Activated CD4-positive, alpha-beta T cell treated with anti-CD3 and anti-CD28 coated beads, Interleukin-10, Interleukin-2, amounts not matched to agents 100 ng/mL and 50 ng/mL, durations not matched to agents 16 hours and 8 hours (primary cell): ENCODE measurements at places on chromosomes 3 and 15.
A peak's percentile ranks its signal among the peaks of the same experiment; 100 is the strongest.

DNA sequence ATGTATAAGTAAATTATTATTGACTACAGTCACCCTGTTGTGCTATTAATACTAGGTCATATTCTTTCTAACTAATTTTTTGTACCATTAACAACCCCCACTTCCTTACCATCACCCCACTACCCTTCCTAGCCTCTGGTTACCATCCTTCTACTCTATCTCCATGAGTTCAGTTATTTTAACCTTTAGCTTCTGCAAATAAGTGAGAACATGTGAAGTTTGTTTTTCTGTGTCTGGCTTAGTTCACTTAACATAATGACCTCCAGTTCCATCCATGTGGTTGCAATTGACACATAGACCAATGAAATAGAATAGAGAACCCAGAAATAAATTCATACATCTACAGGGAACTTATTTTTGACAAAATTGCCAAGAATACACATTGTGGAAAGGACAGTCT is 55.4 kb upstream of the CHRNB4 start:
- DNase-seq = no peak

DNA sequence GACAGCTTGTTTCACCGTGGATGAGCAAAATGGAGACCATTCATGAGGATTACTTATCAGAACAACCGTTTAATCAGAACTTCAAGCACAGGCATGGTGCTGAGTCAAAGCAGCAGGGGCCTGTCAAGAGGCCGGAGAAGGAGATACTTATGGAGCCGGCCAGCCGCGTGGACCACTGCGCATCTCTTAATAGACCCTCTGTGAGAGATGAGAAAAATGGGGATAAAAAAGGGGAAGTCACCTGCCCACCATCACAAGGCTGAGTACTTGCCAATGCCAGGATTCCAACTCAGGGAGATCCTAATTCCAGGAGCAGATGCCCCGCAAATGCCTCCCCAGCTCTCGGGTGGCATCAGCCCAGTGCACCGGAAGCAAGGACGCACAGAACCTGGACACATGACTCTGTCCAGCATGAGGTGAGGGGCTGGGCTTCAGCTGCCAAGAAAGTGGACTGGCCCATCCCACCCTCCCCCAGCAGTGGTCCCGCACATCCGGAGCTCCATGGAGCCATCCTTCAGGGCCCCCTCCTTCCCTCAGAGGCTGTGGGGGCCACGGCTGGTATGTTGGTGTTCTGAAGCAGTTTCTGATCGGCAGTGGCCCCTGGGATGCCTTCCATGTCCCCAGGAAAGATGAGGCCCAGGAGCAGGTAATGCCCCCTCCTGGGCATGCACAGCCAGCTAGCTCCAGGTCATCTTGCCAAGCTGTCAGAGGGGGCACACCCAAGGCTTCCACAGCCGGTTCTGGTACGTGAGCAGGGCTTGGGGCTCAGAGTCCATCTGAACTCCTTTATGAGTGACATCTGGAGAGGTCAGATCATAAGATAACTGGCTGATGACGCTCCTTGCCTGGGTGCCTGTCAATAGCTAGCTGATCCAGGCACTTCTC is 143.8 kb downstream of the ATP10A start:
- no peak for DNase-seq

- peak; percentile 31 for DNase-seq
Observed at GRCh38 chr3:29026959-29027358, 253.9 kb upstream of the RBMS3 start.

DNA sequence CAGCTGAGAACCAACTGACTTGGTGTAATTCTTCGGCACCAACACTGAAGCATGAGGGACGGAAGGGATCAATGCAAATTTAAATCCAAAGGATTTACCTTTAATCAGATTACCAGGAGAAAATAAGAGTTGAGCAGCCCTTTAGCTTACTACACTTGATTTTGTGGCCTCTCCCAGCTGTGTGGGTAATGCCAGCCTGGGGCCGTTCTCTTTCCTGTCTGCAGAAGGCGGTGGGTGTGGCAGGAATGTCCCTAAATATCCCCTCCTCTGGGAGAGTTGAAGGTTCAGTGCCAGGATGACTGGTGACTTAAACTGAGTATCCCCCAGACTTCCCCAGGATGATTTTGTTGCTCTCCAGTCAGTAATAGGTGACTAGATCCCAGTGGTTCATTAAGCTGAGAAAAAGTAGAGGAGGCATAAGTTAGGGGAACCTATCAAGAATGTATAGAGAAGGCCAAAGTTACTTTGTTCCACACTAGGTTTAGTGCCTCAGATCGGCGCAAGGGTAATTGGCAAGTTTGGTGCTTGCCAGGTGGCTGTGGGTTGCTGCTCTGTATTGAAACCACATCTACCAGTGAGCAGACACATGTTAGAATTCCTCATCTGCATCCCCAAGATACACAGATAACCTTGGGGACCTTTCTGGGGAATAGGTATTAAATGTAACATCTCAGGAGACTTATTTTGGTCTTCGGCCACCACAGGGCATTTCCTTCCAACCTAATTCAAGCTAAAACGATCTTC is 23.1 kb downstream of the MAPKBP1 start:
- DNase-seq = no peak

DNA sequence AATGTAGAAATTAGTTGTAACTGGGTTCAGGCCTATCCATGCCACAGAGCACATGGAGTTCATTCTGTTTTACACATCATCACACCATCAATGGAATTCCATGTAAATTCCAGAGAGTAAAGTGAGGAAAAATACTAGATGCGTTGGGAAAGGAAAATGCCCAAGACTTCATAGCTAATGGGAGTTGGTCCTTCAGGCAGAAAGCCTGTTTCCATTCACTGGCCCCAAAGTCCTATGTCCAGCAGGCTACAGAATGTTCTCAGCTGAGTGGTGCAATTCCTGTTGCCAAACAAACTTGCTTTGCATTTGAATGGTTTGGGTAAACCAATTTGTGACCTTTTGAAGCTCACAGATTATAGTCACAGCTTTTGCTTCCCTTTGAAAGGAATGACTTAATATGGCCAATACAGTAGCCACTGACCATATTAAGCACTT is 164.6 kb upstream of the PFN2 start:
- DNase-seq = no peak

DNA sequence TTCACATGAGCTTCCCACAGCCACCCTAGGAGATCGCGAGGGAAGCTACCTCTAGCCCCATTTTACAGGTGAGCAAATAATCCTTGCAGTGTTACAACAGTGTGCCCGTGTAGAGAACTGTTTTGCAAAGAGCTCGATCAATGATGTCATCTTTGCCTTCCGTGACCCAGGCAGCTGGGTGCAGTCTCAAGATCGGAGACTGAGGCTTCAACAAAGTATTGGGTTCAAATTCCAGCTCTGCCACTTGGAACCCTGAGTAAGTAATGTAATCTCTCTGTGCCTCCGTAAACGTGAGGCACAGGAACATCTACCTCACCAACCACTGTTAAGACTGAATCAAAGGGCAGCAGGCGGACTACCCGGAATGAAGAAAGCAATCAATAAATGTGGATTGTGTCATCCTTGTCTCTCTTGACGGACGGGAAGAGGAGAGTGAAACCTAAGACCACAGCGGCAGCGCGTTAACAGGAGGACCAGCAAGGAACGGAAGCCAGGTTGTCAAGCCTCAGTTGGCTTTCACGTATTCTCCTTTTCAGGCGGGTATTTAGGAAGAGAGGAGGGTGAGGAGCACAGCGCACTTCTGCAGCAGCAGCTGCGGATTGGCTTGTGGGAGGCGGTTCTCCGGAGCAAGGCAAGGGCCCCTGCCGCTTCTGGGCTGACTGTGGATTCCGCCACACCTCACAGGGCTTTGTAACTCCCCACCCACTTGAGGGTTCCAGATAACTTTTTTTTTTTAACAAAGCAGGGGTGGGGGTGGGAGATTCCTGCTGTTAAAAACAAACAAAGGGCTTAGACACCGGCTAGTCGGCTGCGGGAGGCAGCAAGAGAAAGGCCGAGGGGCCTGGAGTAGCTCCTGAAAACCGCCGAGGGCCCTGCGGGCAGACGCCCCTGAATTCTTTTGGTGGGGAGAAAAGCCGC is 1.5 kb upstream of the SMAD3 start:
- peak; percentile 64 for DNase-seq

- no peak for DNase-seq
Observed at GRCh38 chr3:195394024-195394423, 48.8 kb downstream of the ACAP2 start.

DNA sequence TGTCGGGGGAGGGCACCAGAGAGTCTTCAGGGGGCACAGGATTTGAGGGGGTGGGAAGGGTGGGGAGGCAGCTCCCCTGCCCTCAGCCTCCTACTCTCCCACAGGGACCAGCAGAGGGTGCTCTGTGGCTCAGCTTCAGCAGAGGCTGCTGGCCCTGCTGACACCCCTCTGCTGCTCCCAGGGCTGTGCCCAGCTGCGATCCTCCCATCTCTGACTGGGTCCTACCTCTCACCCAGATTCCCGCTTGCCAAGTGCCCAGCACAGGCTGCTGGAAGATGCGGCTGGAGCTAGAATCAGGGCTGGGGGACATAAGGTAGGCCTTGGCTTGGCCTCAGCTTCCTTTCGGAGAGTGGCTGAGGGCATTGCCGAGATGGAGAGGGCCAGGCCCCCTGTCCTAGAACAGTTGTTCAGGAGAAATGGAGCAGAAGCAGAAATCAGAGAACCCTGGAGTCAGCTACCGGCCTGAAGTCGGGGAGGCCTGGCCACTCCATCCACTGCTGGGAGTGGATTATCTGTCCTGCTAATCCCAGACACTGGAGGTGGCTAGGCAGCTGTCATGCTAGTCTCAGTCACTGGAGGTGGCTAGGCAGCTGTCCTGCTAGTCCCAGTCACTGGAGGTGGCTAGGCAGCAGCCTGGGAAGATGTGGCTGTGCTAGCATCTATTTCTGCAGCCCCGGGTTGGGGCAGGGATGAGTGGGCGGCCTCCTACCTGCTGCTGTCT is 3.9 kb downstream of the GRM2 start:
- DNase-seq = no peak

- DNase-seq = no peak
Observed at GRCh38 chr3:58521917-58522631, 14.9 kb downstream of the ACOX2 start.

GRCh38 chr3:32303399-32303747 is 64.9 kb downstream of the CMTM8 start:
- DNase-seq = peak; percentile 66

DNA sequence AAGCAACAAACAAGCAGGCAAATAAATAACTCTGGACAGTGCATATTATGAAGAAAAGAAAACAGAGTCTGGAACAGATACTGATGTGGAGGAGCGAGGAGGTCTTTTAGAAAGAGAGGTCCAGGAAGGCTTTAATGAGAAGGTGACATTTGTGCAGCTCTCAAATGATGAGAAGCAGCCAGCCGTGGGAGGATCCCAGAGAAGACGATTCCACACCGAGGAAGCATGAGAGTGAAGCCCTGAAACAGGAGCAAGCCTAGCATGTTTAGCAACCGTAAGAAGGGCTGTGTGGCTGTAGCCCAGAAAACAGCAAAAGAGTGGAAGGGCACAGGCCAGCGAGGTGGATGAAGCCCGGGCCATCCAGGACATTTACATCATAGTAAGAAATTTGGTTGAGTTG is 93.1 kb downstream of the RAD18 start:
- no peak for DNase-seq

- DNase-seq = no peak
Observed at GRCh38 chr3:148269816-148270215, 427.9 kb upstream of the AGTR1 start.

GRCh38 chr3:29285471-29286071 is 4.7 kb downstream of the RBMS3 start:
- DNase-seq = no peak

- DNase-seq = peak; percentile 96
Observed at GRCh38 chr3:17151598-17152373, 267.0 kb downstream of the PLCL2 start.

DNA sequence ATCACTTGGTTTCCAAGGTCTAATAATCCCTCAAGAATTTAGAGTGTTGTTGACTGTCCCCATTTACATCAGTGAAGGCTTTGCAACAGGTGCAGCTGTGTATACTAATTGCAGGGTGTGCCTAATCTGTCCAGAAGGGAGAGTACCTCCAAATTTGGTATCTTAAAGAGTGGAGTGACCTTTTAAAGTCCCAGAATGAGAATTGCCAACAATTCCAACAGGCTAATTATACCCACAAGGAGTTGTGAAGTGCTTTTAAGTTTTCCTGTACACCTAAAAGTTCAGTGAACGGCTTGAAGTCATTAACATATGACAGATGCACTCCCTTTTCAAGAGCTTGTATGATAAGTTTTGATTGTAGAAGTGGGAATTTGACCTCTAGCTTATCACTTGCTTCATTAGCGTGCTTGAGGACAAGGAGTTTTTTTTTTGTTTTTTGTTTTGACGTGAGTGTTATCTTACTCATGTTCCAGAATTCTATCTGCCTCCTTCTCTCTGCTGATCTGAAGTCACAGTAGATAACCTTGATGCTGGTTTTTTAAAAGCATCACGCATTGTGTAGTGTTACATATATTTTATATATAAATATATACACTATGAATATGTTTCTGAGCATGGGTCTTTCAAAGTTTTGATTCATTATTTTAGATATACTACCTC is 26.3 kb downstream of the CDIN1 start:
- DNase-seq = no peak

DNA sequence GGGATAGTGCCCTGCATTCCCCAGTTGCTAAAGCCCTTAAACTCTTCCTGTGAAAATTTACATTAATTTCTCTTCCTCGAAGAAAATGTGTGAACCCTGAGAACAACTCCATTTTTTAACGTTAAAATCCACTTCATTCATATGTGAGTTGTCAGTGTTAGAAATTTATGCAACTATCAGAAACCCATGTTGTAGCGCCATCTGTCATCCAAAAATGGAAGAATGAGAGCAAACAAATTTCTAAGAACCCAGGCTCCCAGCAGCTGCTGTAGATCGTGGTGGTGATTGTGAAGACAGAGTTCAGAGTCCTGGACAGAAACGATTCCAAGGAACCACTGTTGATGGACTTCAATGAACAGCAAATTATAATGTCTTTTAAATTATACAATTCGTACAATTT is 179.7 kb upstream of the NDN start:
- no peak for DNase-seq

GRCh38 chr15:52139599-52140462 is 27.3 kb upstream of the BCL2L10 start:
- peak; percentile 79 for DNase-seq

GRCh38 chr3:2246873-2247648 is 148.4 kb downstream of the CNTN4 start:
- no peak for DNase-seq

DNA sequence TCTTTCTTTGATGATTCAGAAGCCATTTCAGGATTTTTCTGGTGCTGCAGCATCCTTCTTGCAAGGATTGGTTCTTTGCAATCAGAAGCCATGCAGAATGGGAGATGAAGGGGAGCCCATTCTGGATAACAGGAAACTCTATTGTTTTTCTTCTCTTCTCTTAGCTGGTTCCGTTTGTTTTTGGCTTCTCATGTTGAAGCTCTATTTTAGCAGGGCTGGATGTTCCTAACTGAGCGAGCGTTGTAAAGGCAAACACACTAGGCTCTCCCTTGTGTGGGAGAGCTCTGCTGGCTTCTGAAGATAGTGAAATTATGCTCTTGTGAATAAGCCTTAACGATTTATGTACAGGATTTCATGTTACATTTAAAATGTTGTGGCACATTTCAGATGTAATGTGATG is 8.3 kb downstream of the CACNA1D start:
- DNase-seq = no peak
